ENCODE measurements at places on chromosomes 11 and 22. TPM values are rescaled to one million over a fixed set of nuclear protein-coding genes. Genes with fewer than 3 reads are reported as not detected.

DNA sequence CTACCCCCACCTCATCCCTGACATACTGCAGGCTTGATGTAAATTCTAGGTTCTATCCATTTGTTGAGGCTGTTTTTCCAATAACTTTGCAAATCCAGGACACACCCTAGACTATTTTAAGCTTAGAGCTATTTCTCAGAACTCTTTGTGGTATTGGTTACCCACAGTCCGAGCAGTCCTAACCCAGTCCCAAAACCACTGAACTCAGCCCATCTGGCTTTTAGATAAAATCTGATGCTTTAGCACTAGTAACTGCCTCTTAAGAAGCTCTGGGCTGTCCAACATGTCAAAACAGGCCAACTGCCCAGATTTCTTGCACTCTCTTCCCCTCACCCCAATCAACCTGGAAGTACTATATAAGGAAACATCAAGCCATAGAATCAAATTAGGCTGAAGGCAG, 344.4 kb upstream of the CADM1 start:
- no peak overlapping the region for H3K4me3 ChIP-seq
- no peak overlapping the region for H3K27ac ChIP-seq
- no peaks in the 10 kb centered on the region for H3K36me3 ChIP-seq
- H3K4me1 ChIP-seq = no peaks in the 10 kb centered on the region

Gene OR6A2
- total RNA-seq = 0.31 TPM

DNA sequence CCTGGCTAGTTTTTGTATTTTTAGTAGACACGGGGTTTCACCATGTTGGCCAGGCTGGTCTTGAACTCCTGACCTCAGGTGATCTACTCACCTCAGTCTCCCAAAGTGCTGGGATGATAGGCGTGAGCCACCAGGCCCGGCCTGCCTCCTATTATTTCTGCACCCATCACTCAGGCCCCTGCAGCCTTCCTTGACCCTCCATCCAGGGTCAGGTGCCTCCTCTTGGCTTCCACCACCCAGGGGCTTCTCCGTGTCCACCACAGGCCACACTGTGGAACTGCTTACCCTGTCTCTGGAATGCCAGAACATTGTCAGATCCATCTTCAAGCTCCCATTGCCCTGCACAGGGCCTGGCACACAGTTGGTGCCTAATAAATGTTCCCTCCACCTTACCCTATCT, 75.4 kb upstream of the RTL6 start:
- no peak for DNase-seq
- H3K27ac ChIP-seq = no peak overlapping the region
- no peaks in the 10 kb centered on the region for H3K4me1 ChIP-seq
- peaks cover 8% of the 10 kb centered on the region for H3K27me3 ChIP-seq

- no peaks in the 10 kb centered on the region for H3K36me3 ChIP-seq
- H3K27me3 ChIP-seq = peaks cover 7% of the 10 kb centered on the region
- H3K27ac ChIP-seq = peak overlapping the region; percentile 3
Measured at GRCh38 chr11:18668131-18668530, 30.4 kb upstream of the TMEM86A start.

GRCh38 chr11:115950660-115951059, 446.4 kb upstream of the CADM1 start:
- no peak overlapping the region for H3K4me3 ChIP-seq
- no peaks in the 10 kb centered on the region for H3K4me1 ChIP-seq
- H3K36me3 ChIP-seq = no peaks in the 10 kb centered on the region
- H3K27ac ChIP-seq = no peak overlapping the region
- no peaks in the 10 kb centered on the region for H3K27me3 ChIP-seq
- DNase-seq = no peak

DNA sequence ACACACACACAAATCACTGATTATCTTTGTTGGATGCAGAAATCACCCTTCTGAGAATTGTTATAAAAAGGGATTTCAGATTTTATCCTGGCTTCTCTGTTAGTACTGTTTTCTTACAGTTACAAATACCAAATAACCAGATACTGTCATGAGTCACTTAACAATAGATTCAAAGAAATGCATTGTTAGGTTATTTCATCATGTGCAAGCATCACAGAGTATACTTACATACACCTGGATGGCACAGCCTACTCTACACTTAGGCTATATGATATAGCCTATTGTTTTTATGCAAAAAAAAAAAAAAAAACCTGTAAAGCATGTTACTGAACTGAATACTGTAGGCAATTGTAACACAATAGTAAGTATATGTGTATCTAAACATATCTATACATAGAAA, 319.2 kb upstream of the ARHGAP42 start:
- H3K4me3 ChIP-seq = no peak overlapping the region
- H3K27me3 ChIP-seq = no peaks in the 10 kb centered on the region
- H3K27ac ChIP-seq = no peak overlapping the region
